ENCODE measurements at places on chromosomes 11 and 22. TPM values are rescaled to one million over a fixed set of nuclear protein-coding genes. Genes with fewer than 3 reads are reported as not detected.

PAX6 gene
- total RNA-seq = 0.46 TPM

TRIM21 gene
- 5.9 TPM for total RNA-seq

PKDREJ gene
- 0.11 TPM for total RNA-seq

SCUBE1 gene
- 1.1 TPM for total RNA-seq

RPLP2 gene
- 781 TPM for total RNA-seq

MS4A8 gene
- not detected for total RNA-seq

OR52N4 gene
- not detected for total RNA-seq

RIMBP3C gene
- 0.08 TPM for total RNA-seq

NNMT gene
- total RNA-seq = 72.9 TPM

TRIM48 gene
- total RNA-seq = not detected

FOLR2 gene
- 11.7 TPM for total RNA-seq

TANGO2 gene
- 84.5 TPM for total RNA-seq

RNF26 gene
- 10.7 TPM for total RNA-seq

GRCh38 chr22:44196241-44196640, 15.5 kb downstream of the PARVG start:
- DNase-seq = no peak

DNA sequence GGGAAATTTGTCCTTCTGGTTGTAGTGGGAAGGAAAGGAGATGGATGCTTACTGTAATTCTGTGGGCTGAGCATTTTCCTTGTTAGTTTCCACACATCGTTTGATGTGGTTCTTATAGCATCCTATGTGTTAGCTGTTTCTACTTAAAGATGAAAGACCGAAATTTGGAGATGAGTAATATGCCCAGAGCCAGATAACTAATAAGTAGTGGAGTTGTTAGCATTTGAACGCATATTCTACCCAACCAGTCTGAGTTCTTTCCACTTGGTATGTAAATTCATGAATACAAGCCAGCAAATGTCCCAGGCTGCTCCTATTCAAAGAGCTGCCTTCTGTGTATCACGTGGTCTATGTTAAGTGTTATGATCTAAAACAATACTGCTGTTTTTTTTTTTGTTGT, 14.6 kb downstream of the SPECC1L start:
- DNase-seq = no peak

DNA sequence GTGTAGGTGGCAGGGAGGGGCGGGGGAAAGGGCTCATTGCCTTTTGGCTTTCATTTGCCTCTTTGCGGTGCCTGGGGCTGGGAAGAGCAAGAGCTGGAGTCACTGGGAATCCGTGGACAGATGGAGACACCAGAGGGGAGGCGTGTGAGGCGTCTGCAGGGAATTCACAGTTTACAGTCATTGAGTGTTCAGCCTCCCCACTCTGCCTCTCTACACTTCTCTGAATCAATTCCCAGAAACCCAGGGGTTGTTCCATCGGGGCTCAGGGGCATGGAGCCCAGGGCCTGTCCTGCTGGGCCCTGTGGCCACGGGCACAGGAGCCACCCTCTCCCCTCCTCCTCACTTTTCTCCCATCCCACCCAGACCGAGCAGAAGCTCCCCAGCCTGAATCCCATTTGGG, 160.5 kb upstream of the NAV2 start:
- DNase-seq = no peak

DNA sequence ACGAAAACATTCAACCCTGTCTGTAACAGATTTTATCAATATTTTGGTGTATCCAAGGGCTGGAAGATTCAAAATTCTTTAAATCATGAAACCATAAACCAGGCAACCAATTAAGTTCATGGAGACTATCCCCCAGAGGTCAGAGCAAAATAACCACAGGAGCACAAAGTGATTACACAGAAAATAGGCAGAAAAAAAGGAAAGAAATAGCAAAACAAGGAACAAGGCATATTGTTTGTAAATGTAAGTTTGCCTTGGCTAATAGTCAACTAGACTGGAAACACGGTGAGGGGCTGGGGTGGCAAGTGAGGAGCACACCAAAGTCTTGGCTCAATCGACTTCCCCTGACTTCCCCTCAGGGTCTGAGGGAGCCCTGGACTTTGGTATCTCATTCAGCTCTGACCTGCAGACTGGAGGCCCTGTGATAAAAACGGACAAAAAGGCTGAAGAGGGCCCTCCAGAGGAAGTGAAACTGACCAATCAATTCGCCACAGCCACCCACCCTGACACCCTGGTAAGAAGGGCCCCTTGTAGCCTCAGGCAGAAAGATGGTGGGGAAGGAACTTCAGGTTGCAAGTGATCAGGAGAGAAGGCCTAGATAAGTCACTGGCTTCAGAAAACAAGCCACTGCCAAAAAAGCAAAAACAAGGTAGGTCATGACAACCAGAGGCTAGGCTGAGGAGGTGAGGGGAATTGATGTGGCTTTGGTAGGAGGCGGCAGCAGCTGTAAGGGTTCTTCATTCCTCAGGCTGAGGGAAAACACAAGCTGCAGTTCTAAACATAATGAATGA, 1.8 kb downstream of the SIK3 start:
- no peak for DNase-seq

- no peak for DNase-seq
These were observed 47.7 kb downstream of the CD82 start for GRCh38 chr11:44613153-44613552.

- DNase-seq = no peak
These were observed 95.6 kb downstream of the CD44 start for GRCh38 chr11:35234460-35235156.

- DNase-seq = no peak
These were observed 199.5 kb downstream of the AASDHPPT start for GRCh38 chr11:106276859-106277436.

- DNase-seq = no peak
These were observed 61.5 kb upstream of the SLC25A18 start for GRCh38 chr22:17501679-17502285.

DNA sequence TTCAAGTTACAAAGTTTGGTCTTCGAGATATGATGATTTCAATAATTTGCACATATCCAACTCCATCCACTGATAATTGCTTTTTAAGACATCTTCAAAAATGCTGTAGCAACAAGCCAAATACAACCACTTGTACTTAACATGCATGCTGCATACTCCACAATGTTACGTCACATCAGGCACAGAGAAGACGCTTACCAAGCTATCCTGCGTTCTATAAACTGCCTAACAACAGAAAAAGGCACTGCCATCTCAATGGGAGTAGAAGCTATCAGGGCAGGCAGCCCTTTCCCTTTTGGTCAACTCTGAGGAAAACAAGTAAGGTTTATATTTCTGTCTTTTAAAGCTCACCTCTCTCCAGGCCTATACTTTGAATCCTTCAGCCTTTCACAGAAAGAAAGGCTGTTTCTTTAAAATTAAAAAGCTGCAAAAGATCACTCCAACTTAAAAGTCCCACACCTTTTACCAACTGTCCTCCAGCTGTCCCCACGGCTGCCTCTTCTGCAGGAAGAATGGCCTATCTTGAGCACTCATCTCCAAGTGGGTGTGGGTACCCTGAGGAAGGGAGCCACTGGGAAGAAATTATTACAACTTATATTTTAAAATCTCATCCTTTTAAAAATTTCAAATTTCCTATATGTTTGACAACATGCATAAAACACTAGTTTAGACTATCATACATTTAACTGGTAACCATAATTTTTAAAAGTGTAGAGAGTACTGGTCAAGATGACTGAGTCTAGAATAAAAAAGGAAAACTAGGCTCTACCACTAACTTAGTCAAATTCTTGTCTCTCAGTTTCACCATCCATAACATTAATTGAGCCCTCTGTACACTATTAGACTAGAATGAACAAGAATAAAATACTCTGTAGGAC, 14.5 kb downstream of the PHF21A start:
- DNase-seq = no peak

- no peak for DNase-seq
These were observed 10.6 kb downstream of the FRMD8 start for GRCh38 chr11:65396769-65397745.

DNA sequence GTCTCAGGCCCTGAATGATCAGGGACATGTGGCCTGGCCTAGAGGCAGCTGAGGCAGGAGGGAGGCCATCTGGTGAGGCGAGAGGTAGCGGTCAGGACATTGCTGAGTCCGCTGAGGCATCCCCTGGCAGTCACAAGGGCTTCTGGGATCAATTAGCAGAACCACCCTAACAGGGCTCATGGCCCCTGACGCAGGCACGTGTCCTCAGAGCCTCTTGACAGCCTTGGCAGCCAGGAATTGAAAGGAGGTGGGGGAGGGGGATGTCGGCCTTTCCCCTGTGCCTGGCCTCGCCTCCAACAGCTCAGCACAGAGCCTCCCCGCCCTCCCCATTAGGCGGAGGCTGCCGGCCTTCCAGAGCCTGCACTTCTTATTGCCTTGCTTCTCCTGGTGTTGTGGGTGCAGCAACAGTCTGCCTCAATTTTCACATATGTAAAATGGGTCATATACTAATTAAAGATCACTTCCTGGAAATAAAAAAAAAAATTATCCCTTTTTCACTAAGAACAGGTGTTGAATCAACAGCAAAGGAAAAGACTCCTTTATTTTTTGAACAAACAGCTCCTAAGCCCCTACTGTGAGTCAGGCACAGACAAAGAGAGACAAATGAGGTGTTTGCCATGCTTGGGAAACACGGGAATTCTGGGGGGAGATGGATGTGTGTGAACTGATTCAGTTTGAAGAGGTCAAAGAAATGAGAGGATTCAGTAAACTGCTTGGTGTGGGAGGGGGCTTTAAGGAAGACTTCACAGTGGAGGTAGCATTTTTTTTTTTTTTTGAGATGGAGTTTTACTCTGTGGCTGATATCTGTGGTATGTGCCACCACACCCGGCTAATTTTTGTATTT, 55.3 kb downstream of the NFAM1 start:
- no peak for DNase-seq

GRCh38 chr11:27194976-27195375, 154.4 kb downstream of the BBOX1 start:
- no peak for DNase-seq

DNA sequence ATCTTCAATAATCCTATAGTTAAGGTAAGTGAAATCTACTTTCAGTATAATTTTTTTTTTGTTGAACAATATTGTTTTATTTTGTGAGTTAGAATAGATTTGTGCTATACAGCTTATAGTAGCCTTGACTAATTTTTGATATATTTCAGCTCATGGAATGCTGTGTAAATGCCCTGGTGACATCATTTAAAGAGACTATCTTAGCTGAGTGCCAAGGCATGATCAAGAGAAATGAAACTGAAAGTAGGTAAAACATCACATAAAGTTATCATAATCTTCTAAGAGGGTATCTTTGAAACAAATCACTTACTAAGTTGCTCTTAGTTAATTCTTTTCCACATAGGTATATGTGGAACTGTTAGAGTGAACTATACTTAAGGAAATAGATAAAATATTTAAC, 51.4 kb upstream of the ACAT1 start:
- no peak for DNase-seq

DNA sequence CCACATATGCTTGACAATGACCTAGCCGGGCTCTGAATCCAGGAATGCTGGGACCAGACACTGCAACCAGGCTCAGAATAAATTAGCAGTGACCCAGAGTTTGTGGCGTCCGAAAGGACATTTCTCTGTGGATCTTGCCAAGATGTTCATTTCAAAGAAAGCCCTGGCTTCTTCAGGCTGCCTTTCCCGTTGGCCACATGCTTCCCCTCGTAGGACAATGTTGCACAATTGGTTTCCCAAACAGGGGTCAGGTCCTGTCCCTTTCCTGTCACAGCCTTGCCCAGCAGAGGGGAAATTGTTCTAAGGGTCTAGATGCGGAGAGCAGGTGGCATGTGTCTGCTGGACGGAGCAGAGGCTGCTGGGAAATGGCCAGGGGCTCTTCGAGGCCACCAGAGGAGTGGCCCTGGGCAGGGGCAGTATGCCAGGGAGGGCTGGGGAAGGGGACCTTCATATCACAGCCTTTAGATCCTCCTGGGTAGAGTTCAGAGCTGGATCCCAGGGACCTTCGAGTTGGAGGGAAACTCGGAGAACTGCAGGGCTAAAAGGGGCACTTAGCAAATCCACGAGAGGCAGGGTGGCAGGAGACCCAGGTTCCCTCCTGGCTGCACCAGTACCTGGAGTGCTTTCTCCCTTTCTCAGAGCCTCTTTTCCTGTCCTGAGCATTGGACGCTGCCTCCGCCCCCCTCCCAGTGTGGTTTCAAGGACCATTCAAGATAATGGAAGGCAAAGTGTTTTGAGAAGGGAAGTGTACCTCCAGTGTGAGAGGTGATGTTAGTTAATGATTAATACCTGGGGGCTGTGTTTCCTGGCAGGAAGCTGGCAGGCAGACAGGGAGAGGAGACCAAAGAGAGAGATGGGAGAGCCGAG, 42.3 kb downstream of the C11orf96 start:
- no peak for DNase-seq

- no peak for DNase-seq
These were observed 38.2 kb upstream of the OR5AK2 start for GRCh38 chr11:56950510-56950909.

- DNase-seq = no peak
These were observed at the start of gene OR6A2 for GRCh38 chr11:6799402-6799801. TSS of gene OR6A2 (minus strand) at chr11:6799689. CDS start at chr11:6795708, 3,981 bp downstream.

DNA sequence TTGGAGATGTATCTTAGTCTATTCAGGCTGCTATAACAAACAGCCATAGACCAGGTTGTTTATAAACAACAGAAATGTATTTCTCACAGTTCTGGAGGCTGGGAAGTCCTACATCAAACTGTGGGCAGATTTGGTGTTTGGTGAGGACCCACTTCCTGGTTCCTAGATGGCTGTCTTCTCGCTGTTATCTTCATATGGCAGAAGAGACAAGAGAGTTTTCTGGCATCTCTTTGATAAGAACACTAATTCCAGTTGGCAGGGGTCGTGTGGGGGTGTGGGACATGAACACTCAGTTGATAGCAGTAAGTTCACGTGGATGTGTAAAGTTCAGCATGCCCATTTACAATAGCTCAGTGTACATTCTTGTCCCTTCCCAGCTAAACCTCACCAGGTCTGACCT, 41.3 kb upstream of the HMGXB4 start:
- no peak for DNase-seq

GRCh38 chr11:81092522-81092921, 1641.1 kb downstream of the FAM181B start:
- DNase-seq = no peak

GRCh38 chr11:66285250-66285947, 3.5 kb downstream of the YIF1A start:
- DNase-seq = no peak

- DNase-seq = no peak
These were observed 172.5 kb upstream of the TMEM45B start for GRCh38 chr11:129643031-129643721.

- DNase-seq = no peak
These were observed 2.2 kb downstream of the SMCO4 start for GRCh38 chr11:93540896-93541553.

DNA sequence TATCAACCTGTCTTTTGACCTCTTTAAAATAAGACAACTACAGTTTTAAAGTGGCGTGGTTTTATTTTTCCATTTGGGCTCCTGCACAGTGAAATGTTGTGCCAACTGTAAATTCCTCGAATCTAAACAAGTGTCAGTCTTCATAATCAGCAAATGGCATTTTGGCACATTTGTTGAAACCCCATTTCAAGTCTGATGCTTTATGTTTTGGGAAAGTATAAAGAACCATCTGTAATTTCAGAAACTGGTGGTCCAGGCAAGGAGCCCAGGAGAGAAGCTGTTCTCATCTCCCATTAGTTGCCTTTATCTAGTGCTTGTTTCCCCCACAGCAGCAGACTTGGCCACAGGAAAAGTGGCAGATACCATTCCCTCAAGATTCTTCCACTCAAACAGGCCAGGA, 32.7 kb downstream of the VWA5A start:
- DNase-seq = no peak
